ENCODE measurements at places on chromosomes 3 and 15.

- DNase-seq: peak; percentile 21
These were observed 449 bp downstream of the ROBO1 start for GRCh38 chr3:79767194-79767904.

DNA sequence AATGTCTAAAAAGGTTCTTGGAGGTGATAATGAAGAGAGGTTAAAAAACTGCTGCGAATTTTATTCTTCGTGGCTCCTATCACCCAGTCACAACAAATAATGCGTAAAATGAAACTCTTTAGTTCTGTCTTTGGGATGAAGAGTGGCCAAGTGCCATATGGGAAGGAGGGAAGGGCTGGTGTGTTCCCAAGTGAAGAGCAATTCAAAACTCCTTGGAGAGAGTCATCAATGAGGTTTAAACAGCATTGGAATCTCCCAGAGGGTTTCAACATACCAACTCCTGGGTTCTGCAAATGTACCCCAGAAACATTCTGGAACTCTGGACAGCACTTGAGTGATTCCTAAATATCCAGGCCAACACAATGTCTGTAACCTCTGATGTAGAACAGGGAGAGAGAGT is 45.3 kb downstream of the SLCO3A1 start:
- no peak for DNase-seq

- DNase-seq: no peak
These were observed 439 bp downstream of the SSR3 start for GRCh38 chr3:156554515-156554841.

DNA sequence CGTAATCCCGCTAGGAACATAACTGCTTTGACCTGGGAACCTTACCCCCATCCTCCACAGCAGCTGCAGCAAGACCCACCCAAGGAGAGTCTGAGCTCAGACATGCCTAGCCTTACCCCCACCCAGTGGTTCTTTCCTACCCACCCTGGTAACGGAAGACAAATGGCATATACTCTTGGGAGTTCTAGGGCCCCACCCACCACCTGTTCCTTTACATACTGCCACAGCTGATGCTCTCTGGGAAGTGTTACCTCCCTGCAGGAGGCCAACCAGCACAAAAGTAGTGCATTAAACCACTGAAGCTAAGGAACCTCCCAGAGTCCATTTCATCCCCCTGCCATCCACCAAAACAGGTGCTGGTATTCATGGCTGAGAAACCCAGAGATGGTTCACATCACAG is 50.6 kb upstream of the AZI2 start:
- DNase-seq: no peak

DNA sequence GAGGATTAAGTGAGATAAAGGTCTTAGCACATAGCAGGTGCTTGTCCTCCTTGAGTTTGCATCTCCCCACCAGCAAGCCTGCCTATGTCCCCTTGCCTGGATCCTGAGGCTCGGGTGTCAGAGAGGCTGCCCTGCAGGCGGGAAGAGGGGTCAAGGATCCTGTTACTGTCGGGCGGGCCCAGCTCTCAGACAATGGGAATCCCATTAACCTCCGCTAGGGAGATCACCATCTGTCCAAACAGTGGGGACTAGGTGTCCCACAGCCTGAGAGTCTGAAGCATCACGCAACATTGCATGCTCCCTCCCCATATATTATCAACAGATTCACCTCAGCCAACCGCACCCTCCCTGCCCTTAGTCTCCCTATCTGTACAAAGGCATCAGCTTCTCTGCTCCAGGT is 151.4 kb downstream of the FBLN2 start:
- DNase-seq: no peak

GRCh38 chr3:101954361-101954760 is 105.0 kb downstream of the NFKBIZ start:
- no peak for DNase-seq

DNA sequence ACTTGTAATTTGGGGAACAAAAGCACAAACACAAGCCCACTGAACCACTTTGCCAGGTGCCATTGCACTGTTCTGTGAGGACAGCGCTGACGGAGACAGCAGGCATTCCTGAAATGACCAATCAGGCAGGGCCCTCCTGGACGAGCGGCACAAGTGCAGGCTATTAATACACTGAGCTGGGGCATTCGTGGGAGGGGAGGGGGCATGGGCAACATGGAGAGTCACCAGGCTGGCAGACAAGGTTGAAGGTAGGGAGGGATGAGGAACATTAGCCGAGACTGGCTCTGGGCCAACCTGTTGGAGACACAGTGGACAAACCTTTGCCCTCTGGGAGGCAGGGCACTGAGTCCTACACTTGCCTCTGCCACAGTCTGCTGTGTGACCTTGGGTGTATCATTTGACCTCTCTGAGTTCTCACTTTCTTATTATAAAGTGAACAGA is 45.6 kb downstream of the NOX5 start:
- no peak for DNase-seq

All from ACHN (cell line).